ENCODE measurements at places on chromosomes 11 and 22. TPM values are rescaled to one million over a fixed set of nuclear protein-coding genes. Genes with fewer than 3 reads are reported as not detected.

MAPK8IP1 gene
- total RNA-seq: 5.8 TPM

CSRP3 gene
- total RNA-seq: not detected

HTR3A gene
- not detected for total RNA-seq

MTMR3 gene
- total RNA-seq: 32.4 TPM

ESRRA gene
- 31.1 TPM for total RNA-seq
